ENCODE measurements at places on chromosomes 7 and 10. TPM values are rescaled to one million over a fixed set of nuclear protein-coding genes. Genes with fewer than 3 reads are reported as not detected.

Gene JAKMIP3
- total RNA-seq = 0.28 TPM

Gene MDH2
- total RNA-seq = 66.4 TPM

Gene SRI
- total RNA-seq = 45.7 TPM

Gene HYCC1
- total RNA-seq = 12.4 TPM

Gene SLC18A3
- total RNA-seq = not detected

Gene SH3PXD2A
- 7.0 TPM for total RNA-seq

Gene TECPR1
- total RNA-seq = 90.4 TPM

Gene SVOPL
- not detected for total RNA-seq

Gene OR2A1
- total RNA-seq = 0.11 TPM

Gene MARVELD1
- 0.52 TPM for total RNA-seq

Gene POLR2J
- 35.8 TPM for total RNA-seq

Gene SHH
- total RNA-seq = not detected

Gene HMX2
- not detected for total RNA-seq

Gene CC2D2B
- not detected for total RNA-seq

Gene TAS2R4
- 0.16 TPM for total RNA-seq

Gene ANLN
- total RNA-seq = 1.1 TPM

Gene AKR1D1
- not detected for total RNA-seq

Gene EBLN1
- total RNA-seq = not detected

Gene OR9A2
- total RNA-seq = not detected

Gene AMZ1
- 0.36 TPM for total RNA-seq

Gene CPA5
- total RNA-seq = not detected

Gene GRM3
- not detected for total RNA-seq
